Peyer's patch (tissue), 4 donors: ENCODE measurements at places on chromosomes 11 and 22. TPM values are rescaled to one million over a fixed set of nuclear protein-coding genes. Genes with fewer than 3 reads are reported as not detected.

ME3 gene
- 15.9 TPM for total RNA-seq

RAG1 gene
- 5.0 TPM for total RNA-seq

APLNR gene
- 1.1 TPM for total RNA-seq

DNA sequence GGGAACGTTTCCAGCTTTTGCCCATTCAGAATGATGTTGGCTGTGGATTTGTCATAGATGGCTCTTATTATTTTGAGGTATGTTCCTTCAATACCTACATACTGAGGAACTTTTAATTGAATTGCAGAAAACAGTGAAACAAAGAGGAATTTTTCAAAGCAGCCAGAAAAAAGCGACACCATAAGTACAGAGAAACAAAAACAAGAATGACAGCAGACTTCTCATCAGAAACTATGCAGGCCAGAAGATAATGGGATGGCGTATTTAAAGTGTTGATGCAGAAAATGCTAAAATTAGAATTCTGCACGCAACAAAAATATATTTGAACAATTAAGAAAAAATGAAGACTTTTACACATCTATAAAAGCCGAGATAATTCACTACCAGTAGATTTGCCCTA lies 95.4 kb upstream of the TIMP3 start:
- no peak for DNase-seq

GRCh38 chr11:76673176-76674142 lies 2.9 kb upstream of the LRRC32 start:
- no peak for DNase-seq

GRCh38 chr11:126695293-126695692 lies 305.3 kb downstream of the KIRREL3 start:
- no peak for DNase-seq

DNA sequence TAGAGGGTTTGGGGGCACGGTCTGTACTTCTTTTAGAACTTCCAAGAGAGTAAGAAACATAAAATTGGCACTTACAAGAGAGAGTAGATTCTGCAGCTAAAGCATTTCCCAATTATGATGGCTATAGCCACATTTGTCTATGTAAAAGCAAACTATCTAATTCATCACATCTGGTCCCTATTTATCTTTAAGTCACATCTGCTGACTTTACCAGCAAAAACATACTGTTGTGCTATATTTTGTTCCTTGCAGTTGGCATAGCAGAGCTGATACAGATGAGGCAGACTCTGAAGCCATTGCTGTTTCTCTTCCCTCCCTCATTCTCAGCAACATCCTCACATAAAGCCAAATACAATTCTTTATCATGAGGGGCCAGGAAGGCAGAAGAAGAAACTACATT lies 1533.5 kb upstream of the RAG2 start:
- no peak for DNase-seq

DNA sequence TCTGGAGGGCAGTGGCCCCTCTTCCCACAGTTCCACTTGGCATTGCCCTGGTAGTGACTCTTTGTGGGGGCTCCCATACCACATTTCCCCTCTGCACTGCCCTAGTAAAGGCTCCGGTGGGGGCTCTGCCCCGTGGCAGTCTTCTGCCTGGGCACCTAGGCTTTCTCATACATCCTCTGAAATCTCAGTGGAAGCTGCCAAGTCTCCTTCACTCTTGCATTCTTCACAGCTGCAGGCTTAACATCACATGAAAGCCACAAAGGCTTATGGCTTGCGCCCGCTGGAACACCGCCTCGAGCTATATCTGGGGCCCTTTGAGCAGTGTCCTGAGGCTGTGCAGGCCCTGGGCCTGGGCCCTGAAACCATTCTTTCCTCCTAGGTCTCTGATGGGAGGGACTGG lies 25.3 kb downstream of the PLEKHB1 start:
- no peak for DNase-seq

DNA sequence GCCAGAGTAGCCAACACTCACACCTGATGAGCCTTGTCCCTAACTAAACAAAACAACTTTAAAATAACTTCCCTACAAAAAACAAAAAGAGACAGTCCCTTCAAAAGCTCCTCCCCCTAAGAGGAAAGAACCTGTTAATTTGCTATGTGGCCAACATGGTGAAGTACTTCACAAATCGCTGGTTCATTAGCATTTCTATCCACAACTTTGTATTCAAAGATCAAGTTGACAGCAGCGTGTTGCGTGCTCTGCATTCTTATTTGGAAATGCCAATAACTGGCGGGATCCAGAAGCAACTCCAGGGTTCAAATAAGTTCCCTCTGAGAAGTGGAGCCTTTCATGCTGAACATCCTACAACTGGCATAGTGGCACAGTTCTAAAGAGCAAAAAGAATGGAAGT lies 48.6 kb downstream of the CADM1 start:
- DNase-seq: no peak

DNA sequence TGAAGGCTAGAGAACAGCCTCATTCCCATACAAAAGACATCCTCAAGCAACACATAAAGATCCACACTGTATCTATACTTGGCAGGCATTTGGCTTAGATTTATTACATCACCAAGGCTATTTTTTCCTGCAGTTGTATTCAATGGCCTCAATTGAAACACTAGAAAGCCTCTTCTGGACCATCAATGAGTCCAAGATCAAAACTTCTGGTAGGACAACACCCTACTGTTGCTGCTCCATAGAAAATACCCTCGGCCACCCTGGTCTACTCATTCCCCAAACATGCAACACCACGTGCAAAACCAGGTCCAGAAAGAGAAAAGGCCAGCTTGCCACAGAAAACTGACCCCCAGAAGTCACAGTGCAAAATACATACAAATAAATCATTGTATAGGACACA lies 56.9 kb upstream of the CADM1 start:
- DNase-seq: no peak
